ENCODE measurements at places on chromosomes 12 and 14.

- DNase-seq = no peak
Measured at GRCh38 chr14:92709340-92710000, 39.0 kb downstream of the LGMN start.

GRCh38 chr12:47748899-47749298 lies 9.8 kb downstream of the RAPGEF3 start:
- DNase-seq = no peak

GRCh38 chr14:88269806-88270420 lies 53.2 kb downstream of the KCNK10 start:
- DNase-seq = no peak

GRCh38 chr14:69582212-69582611 lies 7.5 kb upstream of the CCDC177 start:
- no peak for DNase-seq

GRCh38 chr12:129241852-129242251 lies 388.6 kb downstream of the GLT1D1 start:
- DNase-seq = no peak

DNA sequence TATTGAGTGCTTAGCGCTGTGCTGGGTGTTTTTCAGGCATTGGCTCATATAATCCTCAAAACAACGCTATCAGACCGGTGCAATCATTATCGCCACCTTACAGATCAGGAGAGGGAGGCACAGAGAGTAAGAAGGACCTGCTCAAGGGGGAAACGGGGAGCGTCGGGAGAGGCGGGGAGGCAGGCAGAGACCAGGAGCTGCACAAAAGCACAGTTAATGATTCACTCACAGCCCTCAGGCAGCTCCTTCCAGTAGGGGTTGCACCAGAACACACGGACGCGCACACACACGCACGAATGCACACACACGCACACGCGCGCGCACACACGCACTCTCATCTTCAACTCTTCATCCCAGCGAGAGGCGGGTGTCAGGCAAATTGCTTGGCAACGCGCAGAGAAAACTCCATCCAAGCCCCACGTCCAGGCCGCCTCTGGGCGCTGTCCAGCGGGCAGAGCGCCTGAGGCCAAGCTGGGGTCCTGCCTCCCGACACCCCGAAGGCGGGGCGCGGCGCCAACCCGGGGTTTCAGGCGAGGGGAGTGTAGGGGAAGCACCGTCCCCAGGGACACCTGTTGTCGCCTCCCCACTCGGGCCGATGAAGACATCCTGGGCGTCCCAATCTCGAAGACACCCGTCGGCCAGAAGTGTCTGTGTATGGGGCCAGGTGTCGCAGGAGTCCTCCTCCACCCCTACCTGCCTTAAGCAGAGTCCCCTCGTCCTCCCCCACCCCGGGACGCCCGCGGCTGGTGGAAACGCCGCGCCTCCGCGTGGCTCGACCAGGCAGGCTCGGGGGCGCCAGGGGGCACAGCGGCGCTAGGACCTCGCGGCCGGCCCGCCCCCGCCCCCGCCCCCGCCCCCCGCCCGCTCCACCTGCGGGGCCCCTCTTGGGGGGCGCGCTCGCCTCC lies 35.5 kb upstream of the STON2 start:
- DNase-seq = peak; percentile 54

GRCh38 chr14:103882503-103883262 lies 35.3 kb upstream of the PPP1R13B start:
- DNase-seq = no peak

DNA sequence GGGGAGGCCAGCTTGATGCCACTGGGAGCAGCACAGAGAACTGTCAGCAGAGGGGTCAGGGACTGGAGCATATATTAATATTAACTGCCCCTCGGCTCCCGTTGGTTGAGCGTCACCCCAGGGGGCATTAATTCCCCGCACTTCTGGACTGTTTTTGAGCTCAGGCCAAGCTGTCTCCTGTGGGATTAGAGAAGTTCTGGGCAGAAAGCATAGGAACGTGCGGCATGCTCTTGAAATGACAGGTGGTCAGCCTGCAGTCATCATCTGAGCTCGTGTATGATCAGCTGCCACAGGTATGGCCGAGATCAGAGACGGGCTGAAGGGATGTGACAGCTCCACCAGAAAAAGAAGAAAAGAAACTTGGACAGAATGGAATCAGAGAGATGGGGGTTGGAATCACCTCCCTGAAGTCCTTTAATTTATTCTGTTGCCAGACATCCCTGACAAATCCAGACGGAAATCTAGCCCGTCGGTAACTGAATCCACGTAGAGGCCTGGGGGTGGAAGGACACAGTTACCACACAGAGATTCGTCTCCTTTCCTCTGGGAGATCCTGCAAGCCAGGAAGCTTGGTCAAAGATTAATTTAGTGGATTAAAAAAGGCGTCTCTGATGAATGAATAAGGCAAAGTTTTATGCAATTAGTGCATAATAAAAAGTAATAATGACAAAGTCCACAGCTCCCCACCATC lies 23.6 kb downstream of the NR1H4 start:
- DNase-seq = no peak

Measured in GM20000 (cell line).